CD4-positive, alpha-beta memory T cell (primary cell): ENCODE measurements at places on chromosomes 16 and 17.

DNA sequence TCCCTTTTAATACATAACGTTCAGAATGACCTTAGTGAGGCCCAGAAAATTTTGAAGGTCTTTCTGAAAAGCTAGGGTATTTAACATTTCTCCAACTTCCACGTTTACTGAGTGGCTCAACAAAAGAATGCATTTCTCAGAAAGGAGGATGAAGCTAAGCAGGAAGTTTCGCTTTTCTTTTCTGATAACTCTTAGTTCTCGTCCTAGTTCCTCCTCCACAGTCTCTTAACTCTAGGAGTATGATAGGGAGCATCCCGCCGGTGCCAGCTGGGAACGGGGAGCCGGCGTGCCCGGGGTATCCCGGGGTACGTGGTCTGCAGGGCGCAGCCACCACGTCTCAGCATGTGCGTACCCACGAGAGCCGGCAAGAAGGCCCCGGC, 363 bp downstream of the KARS1 start:
- no peak for DNase-seq

DNA sequence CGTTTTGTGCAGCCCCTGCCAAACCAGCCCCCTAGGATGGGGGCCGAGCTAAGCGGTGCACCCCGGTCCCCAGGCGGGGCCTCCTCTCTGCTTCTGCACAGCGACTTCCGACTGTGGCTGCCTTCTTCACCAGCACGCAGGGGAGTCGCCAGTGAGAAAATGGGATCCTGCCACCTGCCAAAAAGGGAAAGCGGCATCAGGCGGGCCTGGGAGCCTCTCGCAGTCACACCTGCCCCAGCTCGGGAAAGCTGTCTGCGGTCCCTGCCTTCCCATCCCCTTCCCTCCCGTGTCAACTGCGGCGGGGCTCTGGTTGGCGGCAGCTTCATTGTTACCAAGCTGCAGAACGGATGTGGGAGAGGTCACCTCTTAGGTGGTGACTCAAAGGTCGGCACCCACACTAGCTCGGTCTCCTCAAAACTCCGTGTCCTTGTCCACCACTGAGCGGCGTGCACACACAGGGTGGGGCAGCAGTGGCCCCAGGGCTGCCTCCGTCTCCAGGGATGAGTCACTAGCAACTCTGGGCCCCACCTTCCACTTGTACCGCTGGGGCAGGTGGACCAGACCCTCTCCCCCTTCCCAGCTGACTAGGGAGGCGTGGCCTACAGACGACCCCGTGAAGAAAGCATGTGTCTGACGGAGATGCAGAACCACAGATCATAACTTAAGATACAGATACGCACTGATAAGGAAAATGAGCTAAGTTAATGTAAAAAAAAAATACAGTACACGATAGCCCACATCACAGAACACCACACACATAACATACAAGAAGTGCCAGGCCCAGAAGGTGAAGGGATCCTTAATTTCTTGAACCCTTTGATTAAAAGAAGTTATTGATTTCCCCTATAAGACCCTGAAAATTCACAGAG, 1.5 kb upstream of the PCYT2 start:
- no peak for DNase-seq

- DNase-seq = peak; percentile 81
These were observed at the start of gene SLC12A4 for GRCh38 chr16:67968400-67969253. Gene SLC12A4, minus strand, starts transcription at chr16:67968637. Its CDS starts 84 bp downstream, at chr16:67968553.

DNA sequence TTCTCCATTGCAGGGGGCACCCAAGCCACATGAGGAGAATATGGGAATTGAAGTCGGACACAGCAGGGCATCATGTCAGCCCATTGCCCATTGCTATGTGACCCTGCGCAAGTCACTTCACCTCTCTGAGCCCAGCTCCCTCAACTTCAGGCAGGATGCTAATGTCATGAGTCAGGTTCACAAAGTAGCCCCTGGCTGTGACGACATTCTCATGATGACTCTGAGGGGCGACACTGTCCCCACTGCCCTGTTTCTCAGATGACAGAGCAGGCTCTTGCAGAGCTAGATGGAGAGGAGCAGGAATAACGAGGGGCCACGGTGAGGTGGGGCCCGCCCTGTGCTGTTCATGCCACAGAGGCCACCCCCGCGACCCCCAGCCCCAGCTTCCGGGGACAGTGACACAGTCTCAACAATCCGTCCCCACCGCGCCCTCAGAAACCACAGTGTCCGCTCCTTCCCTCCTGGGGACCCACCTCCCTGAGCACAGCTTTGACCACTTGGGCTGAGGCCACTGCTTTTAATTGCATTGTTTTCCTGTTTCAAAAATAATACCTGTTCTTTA, 13.2 kb upstream of the ZNF469 start:
- DNase-seq = no peak

DNA sequence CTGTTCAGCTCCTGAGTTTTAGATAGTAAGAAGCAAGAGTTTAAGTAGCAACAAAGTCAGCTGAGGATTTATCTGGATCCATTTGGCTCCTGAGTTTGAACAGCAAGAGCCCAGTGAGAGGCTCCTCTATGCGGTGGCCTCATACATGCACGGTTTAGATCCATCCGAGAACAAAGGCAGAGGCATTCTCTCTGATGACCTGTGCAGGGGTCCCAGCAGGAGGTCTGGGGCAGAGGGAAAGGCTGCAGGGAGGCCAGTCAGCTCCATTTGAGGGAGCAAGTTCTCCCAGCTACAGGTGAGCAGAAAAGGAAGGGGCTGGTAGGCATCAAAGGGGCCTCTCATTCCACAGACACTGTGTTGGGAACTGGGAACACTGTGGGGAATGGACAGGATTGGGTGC, 16.5 kb downstream of the PITPNM3 start:
- DNase-seq = no peak

DNA sequence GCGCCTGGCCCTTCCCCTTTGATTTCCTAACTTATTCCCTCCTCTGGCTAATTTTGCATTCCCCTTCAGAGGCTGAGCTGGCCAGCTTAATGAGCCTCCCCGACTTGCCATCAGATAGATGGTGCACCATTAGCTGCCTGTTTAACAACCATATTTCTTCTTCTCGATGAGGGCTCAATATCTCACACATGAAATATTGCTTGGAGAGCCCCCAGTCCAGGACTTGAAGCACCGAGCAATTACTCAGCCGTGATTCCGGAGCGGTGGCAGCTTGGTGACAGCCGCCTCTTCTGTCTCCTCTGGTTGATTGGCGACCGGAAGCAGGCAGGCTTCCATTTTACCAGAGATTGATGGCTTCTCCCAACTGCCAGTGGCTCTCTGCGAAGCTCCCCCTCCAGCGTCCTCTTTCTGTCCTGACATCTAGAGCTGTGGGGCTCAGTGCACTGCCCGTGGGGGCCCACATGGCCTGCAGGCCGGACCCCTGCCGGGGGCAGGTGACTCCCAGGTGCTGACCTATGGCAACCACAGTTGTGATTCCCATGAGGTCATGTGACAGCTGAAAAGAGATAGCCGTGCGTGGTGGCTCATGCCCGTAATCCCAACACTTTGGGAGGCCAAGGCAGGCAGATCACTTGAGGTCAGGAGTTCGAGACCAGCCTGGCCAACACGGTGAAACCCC, 133.7 kb upstream of the SEC14L1 start:
- DNase-seq = no peak

DNA sequence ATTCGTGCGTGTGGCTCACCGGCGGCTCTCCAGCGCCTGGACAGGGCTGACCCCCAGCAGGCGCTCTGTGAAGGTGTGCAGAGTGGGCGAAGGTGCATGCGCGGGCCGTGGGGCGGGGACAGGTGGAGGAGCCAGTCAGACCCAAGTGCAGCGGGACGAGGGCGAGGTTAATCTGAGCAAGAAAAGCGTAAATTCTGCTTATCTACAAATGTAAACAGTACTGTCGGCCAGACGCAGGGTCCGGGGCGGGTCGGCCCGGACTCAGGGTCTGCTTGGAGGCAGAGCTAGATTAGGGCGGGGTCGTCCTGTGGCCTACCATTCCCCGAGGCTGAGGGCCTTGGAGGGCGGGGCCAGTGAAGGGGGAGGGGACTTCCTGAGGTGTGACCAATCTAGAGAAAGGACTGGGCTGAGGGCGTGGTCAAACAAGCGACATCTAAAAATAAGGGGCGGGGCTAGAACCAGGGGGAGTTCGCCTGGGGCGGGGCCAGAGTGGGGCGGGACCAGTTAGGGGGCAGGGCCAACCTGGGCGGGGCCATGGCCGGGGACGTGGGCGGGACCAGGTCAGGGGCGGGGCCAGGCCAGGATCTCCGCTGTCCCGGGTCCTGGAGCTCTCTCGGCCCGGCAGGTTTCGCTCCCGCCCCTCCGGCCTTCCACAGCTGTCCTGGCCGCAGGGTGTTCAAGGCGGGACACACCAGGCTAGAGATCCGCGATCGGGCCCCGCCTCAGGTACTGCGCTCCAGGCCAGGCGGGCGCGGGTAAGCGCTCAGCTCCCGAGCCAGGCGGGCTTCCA, at the start of gene SEC14L5:
SEC14L5 (plus strand) TSS at position 611 of the 790 bp plus-strand sequence. CDS start 994 bp downstream, outside the sequence.
- peak; percentile 96 for DNase-seq

DNA sequence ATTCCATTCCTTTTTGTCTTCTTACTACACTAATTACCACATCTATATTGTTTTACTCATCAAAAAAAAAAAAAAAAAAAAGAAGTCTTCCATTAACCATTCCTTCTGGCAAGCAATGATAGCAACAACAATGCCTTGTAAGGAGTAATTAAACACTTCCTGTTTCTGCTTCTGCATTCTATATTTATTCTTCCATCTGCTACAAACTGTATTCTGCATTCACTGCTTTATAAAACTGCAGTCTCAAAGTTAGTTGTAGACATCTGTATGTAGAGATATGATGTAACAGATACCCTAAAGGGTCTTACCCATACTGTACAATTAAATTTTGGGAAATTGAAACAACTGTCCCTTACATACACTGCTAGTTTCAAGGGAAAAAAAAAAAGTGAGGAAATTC, 28.7 kb upstream of the ABCA6 start:
- no peak for DNase-seq

- peak; percentile 57 for DNase-seq
These were observed 14.7 kb downstream of the KCTD19 start for GRCh38 chr16:67311607-67312488.

- DNase-seq = peak; percentile 60
These were observed 22.7 kb upstream of the GPRC5B start for GRCh38 chr16:19907161-19907992.

DNA sequence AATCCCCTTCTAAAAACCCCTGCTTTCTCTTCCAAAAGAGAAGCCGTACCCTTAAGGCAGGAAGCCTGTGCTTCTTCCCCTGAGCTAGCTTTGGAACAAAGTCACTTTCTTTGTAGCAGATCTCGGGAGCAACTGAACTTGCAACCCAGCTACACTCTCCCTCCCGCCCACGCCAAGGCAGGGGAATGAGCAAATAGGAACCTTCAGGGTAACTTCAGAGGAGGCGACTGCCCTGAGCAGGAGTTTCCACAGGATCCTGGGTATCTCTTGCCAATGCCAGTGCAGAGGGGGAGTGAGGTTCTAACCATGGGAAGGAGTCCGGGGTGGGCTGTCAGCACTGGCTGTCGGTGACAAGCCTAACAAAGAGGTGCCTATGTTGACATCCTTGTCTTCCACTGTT, 5.9 kb upstream of the PIRT start:
- no peak for DNase-seq

- no peak for DNase-seq
These were observed 70.3 kb downstream of the YPEL2 start for GRCh38 chr17:59401725-59402124.

DNA sequence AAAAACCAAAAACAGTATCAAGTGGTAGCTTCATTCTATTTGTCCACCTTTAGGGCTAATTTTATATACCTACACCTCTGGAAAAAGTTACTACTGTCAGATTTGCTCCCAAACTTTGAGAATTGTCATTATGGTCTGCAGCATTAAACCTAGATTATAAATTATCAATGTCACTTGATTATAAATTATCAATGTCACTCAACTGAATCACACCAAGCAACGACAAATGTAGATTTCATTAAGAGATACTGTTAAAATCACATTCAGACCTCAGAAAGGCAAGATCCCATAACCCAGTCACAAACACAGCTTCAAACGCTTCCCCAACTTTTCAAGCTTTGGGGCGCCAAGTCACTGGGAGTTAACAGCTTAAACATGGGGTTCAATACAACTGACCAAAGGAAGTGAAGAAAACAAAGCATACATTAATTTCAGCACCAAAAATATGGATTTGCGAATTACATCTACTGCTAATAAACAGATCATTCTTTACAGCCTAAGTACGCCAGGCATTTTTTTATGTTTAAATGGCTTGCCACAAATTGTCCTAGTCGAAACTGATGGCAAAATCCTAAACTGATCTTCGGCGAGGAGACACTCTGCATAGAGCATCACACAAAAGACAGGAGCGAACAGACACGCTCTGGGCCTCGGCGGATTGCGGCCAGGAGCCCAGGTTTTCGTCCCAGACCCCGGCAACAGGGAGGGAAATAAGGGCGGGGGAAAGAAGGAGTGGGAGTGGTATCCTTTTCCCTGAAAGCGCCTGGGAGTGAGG, 981 bp downstream of the GLG1 start:
- DNase-seq = no peak

DNA sequence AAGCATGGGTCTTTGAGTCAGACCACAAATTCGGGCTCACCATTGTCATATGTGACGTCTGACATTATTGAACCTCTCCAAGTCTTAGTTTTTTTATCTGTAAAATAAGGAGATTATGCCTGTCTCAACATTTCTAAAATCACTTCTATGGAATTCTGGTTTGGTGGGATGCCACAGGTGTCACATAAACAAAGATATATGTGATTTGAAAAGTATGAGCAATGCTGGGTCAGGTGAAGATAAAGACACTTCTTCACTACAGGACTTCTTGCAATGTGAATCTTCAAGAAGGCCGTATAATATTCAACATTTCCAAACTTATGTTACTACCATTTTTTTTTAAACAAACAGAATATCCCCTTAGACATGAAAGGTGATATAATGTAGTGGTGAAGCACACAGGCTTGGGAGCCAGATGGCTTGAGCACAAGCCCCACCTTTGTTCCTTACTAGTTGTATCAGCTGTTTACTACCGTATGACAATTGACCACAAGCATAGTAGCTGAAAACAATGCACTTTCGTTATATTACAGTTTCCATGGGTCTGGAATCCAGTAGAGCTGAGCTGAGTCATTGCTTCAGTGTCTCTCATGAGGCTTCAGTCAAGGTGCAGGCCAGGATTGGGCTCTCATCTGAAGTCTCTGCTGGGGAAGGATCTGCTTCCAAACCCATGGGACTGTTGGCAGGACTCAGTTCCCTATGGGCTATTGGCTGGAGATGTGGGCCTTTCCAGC, 87.7 kb downstream of the UTP18 start:
- DNase-seq = no peak

DNA sequence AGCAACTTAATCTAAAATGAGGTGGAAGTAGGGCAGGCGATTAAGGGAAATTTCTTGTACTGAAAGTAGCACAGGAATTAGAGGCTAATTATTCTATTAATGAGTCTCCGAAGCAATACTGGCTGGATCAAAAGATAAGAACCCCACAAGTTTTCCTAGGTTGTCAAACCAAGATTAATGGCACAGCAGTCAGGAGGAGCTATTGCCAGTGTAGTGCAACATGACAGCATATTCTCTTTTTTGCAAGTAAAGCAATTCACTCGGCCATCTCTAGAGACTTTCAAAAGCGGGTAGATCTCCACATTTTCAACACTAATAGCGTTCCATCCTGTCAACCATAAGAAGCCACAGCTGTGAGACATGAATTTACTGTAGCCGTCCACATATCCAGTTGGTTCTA, 81.2 kb downstream of the CYB561 start:
- no peak for DNase-seq

- DNase-seq = no peak
These were observed 15.5 kb upstream of the USP31 start for GRCh38 chr16:23164736-23165135.

- DNase-seq = no peak
These were observed 133.7 kb upstream of the EEF2KMT start for GRCh38 chr16:5231246-5231759.

GRCh38 chr16:66097751-66098150, 268.7 kb upstream of the CDH5 start:
- no peak for DNase-seq

GRCh38 chr16:66618588-66619375, 14.3 kb downstream of the CMTM3 start:
- DNase-seq = no peak
